ENCODE measurements at places on chromosomes 3 and 15. TPM values are rescaled to one million over a fixed set of nuclear protein-coding genes. Genes with fewer than 3 reads are reported as not detected.

- DNase-seq = no peak
These were observed 78.8 kb upstream of the NMNAT3 start for GRCh38 chr3:139756529-139757103.

GRCh38 chr3:197718891-197719290 lies 17.8 kb downstream of the RUBCN start:
- no peak for DNase-seq

DNA sequence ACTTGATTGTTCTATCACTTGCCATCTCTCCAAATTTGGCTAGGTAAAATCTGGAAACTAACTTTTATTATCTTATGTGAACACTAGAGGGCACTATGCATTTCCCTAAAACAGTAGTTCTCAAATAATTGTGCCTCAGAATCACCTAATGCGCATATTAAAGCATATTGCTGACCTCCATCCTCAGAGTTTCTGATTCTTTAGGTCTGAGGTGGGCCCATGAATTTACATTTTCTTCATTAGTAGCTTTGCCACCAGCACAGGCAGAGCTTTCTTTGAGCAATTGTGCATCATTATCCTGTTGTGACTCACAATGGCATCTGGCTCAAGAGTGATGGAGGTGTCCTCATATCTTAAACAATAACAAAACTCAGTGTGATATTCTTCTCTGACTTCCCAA lies 17.5 kb upstream of the BCHE start:
- DNase-seq = no peak

The HRH1 gene
- total RNA-seq = 1.4 TPM

GRCh38 chr3:188931531-188931930 lies 240.2 kb upstream of the TPRG1 start:
- DNase-seq = no peak

GRCh38 chr3:72255791-72256559 lies 471.0 kb upstream of the PROK2 start:
- DNase-seq = peak; percentile 50

The NCEH1 gene
- 58.6 TPM for total RNA-seq

DNA sequence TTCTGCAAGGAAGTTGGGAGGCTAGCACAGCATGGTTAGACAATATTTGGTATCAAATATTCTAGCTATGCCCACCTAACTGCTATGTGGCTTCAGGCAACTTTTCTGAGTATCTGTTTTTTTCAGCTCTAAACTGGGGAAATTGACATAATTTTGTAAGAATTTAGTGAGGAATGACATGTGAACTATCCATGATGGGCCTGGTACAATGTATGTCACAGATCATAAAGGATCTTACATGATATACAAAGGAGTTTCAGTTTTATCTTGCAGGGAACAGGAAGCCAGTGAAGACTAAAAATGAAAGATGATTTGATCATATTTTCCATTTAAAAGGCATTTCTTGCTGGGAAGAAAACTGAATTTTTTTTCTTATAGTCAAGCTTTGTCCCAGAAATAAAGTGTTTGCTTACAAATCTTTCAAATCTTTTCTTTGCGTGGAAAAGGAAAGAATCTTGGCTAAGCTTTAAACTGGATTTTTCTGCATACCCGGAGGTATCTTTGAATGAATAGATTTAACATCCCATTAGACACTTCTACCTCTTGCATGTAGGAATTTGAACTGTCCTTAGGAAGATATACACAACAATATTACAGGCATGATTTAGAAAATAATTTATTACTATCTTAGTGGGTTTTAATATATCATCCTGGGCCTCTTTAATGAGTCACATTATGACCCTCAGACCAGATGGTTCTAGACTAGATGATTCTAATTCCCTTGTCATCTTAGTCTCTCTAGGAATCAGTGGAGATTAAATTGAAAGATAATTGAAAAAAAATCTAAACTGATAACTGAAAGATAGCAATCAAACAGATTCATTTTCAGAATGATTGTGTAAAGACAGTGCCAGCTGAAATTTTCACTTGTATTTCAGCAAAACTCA lies 436.0 kb upstream of the THBS1 start:
- DNase-seq = no peak

The PPP1R14D gene
- total RNA-seq = not detected

GRCh38 chr15:79185199-79185598 lies 94.6 kb upstream of the RASGRF1 start:
- no peak for DNase-seq

The ELP6 gene
- total RNA-seq = 20.4 TPM

DNA sequence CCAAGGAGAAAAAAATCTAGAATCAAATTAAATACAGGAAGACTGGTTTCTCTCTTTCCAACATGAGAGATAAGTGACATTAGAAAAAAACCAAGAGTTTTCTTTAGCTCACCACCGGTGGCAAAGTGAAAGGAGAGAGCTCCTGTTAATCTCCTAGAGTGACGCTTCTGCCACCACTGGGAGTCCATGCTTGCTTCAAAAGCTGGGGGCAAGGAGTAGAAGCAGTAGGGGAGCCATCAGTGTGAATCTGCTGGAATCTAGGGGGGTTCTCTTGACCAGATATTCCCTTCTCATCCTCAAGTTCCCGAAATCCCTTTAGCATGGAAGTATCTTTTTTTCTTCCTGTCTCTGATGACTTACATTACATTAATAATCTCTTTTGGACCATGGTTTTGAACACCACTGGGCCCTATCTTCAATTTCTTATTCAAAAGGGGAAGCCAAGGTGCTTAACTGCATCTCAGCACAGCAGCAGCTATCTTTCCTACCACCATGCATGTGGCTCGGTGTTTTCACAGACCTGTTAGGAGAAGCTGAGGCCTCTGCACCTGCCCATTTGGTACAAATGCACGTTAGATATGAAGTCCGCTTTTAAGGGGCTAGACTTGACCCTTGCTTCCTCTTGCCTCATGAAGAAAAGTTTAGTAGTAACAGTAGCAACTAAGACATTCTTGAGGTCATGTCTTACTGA lies 6.6 kb upstream of the ICE2 start:
- no peak for DNase-seq

- DNase-seq = peak; percentile 27
These were observed 12.0 kb downstream of the TBC1D5 start for GRCh38 chr3:17730318-17730967.

The TATDN2 gene
- 15.8 TPM for total RNA-seq

DNA sequence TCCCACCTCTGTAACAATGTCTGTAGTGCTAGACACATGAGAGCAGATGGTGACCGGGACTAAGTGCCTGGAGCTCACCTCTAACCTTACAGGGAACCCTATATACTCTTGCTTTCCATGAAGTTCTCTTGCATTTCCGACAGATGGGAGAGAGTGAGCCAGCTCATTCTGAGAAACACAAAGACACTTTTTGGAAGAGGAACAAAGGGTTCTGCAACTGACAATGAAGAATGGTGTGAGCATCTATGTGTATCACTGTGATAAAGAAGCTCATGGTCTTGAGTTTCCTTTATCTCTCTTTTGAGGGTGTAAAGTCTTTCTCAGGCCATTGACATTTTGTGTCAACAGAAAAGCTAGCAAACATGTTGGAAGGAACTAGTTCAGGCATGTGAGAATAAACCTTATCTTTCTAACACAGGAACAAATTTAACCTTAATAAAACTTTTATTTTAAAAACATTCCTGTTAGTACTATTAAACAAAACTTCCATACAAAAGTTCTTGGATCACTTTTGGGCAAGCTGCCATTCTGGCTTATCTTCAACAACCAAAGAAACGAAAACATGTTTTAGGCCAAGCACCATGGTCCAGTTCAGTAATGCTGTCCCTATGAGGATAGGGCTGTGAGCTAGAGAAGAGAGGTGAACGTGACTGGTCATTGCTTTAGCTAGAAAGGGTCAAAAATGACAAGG lies 142.7 kb downstream of the THRB start:
- no peak for DNase-seq
